Panc1 (cell line): ENCODE measurements at places on chromosomes 4 and X. TPM values are rescaled to one million over a fixed set of nuclear protein-coding genes. Genes with fewer than 3 reads are reported as not detected.

DNA sequence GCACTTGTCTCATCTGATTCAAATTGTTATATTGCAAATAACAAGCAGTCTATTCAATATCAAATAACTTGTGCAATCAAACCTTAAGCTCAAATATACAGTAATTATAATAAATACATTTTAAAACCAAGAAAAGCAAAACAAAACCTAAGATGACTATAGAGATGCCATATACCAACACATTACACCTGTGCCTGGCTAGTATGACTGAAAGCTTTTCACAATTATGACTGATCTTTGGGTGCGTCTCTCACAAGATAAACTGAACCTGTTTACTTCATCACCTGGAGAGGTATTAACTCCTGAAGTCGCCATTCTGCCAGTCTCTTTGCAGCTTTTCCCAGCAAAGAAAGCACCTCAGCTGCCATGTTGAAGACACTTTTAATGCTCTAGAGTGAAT, 41.3 kb downstream of the ACSL4 start:
- no peak for DNase-seq

GRCh38 chrX:154396973-154397887, 947 bp upstream of the RPL10 start:
- no peak for DNase-seq

DNA sequence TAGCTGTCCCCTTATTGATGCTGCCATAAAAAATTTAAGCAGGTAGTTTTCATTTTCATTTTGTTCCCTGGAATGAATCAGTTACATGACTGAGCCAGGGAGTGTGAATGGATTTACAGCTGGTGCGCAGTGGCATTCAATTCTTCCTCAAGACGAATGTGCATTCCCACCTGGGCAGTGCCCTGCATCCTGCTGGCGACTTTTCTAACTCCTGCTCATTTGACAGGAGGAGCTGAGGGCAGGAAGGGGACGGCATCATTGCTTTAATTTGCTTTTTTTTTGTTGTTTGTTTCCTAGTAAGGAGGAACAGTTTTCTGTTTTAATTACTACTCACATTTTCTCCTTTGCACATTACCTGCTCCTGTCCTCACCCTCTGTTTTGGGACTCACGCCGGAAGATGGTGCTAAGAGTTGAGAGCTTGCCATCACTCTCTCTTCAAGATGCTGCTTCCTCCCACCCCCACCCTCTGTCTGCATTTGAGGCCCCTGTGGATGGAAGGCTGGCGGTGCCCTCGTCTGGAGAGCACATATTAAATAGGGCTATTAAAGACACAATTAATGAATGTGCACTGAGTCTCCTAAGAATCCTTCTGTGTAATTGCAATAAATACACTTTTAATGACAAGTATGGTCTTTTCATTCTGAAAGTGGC, 35.8 kb downstream of the PSAPL1 start:
- DNase-seq: no peak

DNA sequence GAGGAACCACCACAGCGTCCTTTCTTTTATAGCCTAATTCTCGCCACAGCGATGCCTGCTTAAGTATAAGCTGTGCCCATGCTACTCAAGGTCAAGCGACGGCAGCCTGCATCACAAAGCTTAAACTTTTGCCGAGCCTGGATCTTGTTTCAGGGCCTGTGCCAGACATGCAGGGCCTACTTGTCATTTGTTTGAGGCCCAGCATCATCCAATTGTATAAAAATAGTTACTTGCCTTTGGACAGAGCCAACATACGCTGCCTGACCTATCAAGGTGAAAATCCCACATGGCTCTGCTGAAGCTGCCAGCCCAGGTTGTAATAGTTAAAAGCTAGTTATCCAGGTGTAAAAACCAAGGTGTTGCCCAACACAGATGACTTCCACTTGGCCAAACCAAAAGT, 107.1 kb downstream of the TMEM131L start:
- no peak for DNase-seq

DNA sequence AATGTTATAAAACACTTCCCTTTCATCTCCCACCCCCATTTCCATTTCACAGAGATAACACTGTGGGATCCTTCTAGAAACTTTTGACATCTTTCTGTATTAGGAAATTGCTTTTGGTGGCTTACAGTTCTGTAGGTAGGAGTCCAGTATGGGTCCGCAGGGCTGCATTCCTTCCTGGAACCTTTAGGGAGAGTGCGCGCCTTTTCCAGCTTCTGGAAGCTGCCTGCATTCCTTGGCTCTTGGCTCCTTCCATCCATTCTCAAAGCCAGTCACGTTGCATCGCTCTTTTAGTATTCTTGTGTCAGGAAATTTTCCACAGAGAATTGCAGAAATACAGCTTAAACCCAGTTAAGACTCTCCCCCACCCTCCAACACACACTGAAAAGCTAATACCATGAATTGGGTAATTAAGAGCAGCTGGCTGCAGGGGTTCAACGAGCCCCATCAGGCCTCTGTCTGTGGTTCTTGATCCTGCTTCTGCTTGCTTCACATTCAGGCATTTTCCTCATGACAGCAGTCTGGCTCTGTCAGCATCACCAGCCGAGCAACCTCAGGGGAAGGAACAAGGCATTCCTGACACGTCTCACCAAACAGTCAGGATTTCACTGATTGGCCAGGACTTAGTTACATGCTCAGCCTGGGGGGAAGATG, 48.8 kb downstream of the SEPTIN11 start:
- DNase-seq: no peak

- DNase-seq: no peak
These were observed 48.4 kb downstream of the ANXA3 start for GRCh38 chr4:78599931-78600375.

DNA sequence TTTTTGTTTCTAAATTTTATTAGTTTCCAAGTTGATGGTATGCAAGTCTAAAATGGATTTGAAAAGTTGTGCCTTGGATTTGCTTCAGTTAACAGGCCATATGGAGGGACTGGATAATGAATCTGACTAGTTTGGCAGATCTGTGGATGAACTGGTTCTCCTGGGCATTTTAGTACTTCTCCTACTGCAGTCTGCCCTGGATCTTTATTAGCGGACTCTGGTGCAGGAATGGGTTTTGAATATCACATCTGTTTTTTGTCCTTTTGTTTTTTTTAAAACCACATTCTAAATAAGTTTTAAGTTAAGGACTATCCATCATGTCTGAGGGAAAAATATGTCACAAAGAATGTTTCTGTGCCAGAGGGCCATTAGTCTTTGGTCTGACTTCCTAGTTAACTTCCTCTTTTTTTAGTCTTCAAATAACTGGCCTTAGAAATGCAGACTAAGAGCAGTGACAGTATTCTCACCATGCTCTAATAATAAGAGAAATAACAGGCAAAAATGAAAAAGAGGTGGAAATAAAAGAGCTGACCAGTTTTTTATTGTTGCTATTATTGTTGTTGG, 13.9 kb upstream of the DCK start:
- no peak for DNase-seq

SPANXA1 gene
- total RNA-seq: not detected

GRCh38 chr4:80594701-80595100, 259.2 kb downstream of the CFAP299 start:
- DNase-seq: no peak

XK gene
- total RNA-seq: 1.3 TPM

DNA sequence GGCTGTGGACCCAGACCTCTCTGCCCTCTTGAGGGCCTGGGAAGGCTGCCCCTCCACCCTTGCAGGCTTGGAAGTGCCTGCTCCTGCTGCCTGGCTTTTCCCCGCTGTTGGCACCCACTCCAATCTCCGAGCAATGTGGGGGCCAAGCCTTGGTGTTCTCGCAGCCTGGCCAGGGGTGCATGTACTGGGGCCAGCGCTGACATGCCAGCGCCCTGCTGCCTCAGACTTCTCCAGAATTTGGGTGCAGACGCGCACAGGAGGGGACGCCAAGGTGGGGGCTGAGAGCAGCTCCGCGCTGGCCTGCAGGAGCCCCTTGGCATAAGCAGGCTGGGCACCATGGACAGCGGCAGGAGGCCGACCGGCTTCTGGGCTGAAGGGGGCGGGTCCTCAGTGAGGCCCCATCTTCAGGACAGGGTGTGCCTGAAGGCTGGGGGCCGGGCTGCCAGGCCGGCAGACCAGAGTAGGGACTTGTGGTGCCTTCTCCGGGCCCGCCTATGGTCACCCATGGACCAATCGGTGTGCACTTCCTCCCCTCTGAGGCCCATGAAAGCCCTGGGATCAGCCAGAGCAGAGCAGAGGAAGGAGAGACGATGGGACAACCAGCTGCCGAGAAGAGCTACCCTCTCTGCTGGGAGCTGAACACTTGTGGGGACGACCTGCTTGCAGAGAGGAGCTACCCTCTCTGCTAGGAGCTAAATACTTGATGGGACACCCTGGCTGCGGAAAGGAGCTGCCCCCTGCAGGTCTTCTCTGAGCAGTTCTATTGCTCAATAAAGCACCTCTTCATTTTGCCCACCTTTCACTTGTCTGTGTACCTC, 118.3 kb downstream of the DNAAF6 start:
- no peak for DNase-seq

DNA sequence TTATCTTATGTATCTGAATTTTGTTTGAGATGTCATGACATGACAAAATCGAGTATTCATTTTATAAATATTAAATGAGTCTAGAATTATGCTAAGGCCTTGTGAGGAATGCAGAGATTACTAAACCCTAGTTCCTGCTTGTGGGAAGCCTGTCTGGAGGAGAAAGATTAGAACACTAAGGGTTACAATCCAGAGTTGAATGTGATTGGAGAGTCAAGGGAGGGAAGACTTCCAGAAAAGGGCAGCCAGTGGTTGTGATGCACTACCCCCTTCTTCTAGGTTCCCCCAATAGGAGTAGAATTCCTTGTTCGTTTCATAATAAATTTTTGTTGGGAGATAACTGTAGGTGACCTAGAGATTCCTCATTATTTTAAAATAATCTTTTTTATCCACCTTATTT, 141.1 kb downstream of the AFF1 start:
- DNase-seq: no peak

DNA sequence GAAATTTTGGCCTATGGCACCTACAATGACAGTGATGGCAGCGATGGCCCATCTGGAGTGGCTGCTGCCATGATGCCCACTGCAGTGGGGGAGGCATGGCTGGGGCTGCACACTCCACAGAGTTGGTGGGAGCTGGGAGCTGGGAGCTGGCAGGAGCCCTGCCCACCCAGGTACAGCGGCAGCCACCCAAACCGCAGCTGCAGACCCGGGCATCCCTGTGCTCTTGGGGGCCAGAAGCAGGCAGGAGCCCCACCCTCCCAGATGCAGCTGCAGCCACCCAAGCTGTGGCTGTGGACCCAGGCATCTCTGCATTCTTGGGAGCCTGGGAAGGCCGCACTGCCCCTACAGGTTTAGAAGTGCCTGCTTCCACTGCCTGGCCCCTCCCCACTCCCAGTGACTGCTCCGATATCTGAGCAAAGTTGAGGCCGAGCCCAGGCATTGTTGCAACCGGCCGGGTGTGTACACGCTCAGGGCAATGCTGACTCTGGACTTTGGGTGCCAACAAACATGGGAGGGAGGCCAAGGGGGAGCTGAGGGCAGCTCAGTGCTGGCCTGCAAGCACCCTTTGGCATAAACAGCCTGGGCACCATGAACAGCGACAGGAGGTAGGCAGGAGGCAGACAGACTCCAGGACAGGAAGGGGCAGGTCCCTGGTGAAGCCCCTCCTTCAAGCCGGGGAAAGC, 82.8 kb downstream of the PPP4R3C start:
- no peak for DNase-seq

- DNase-seq: no peak
These were observed 549.8 kb upstream of the FAM241A start for GRCh38 chr4:111595456-111595855.

GRCh38 chrX:36431819-36432218, 512.3 kb downstream of the CFAP47 start:
- DNase-seq: no peak

GRCh38 chr4:24212642-24213041, 322.8 kb upstream of the PPARGC1A start:
- no peak for DNase-seq

DNA sequence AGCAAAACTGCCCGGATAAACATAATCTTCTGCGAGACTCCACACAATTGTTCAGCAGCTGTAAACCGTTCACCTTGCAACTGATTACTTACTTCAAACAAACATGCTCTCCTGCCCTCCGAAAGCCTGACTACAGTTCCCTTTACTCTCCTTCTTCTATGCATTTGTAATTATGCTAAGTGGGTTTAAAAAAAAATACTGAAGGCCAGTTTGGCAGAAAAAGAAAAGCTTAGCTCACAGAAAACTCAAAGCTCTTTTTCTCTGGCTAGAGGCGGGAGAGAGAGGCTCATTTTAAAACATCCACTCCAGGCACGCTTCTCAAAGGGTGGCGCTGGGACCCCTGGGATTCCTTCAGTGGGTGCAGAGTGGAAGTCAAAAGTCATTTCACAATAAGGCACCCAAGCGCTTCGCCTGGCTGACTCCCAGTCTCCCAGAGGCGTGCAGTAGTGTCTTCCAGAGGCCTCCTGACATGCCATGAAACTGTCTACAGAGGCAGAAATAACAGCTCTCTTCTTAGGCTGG, 1.9 kb downstream of the DHRSX start:
- DNase-seq: no peak

ANOS1 gene
- 0.18 TPM for total RNA-seq

MAGEA2 gene
- 0.28 TPM for total RNA-seq

IL3RA gene
- 0.28 TPM for total RNA-seq

GRCh38 chr4:53378171-53378482, 686 bp downstream of the FIP1L1 start:
- DNase-seq: no peak

GPAT3 gene
- 15.1 TPM for total RNA-seq

AMMECR1 gene
- 15.0 TPM for total RNA-seq

DNA sequence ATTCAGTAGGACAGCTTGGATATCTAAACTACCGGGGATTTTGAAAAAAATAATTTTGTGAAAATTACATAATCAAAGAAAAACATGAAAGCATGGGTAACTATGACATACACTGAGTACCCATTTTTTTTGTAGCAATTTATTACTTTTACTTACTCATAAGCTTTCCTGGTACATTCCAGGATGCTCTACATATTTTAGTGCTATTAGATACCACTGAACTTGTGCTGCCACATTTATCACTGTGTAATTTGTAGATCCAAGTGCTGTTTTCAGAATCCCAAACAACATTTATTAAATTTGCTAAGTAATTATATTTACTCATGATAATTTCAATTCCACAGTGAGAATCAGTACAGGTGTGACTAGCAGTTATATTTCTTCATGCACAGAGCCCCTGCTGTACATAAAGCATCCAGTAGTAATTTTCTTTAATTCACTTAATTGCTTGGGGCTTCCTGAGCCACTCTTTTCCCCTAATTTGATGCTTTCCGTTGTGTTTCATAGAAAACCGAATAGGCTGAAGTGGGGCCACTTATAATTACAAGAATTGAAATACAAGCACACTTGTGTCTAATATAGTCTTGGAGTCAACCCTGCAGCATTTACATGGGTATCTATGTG, 2254.4 kb downstream of the ARAP2 start:
- no peak for DNase-seq

DNA sequence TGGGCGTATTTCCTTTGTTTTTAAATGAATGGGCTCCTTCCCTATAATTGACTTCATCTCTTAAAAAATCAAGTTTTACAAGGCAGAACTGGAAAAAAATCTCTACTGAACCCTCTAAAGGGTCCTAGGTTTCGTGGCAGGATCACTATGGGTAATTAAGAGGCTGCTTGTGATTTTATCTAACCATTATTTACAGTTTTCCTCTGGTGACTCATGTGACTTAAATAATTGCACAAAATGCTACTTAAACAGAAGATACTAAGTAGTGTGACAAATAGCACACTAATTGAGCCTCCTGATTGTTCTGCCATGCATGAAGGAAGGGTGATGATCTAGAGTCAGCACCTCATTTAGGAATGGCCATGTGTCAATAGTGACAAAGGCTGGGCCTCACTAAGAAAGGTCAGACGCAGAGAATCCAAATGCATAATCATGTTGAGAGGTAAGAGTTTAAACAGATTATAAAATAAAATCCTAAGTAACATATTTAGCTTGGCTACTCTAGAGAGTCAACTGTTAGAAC, 35.5 kb downstream of the OFD1 start:
- DNase-seq: no peak

SLC34A2 gene
- 0.77 TPM for total RNA-seq
